Left ventricle myocardium inferior (tissue), 1 donor: ENCODE measurements at places on chromosomes 2 and 18.

- peaks cover 67% of the 10 kb centered on the region for H3K27me3 ChIP-seq
- no peak for DNase-seq
- H3K4me3 ChIP-seq = no peak overlapping the region
Measured at GRCh38 chr2:75607988-75608683, 38.4 kb upstream of the MRPL19 start.

DNA sequence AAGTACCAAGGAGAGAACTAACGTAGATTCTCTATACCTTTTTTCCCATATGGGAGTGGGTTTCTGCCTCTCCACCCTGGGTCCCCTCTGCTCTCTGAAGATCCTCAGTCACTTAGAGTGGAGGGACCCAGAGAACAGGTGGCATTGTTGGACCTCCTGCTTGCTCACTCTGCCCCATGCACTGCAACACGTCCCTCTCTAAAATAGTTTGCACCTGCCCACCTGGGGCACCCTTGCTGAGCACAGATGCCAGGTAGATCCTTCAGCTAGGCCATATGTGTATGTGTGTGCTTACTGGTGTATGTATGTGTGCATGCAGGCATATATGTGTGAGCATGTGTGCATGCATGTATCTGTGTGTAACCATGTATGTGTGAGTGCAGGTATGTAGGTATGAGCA is 2.2 kb downstream of the IL36RN start:
- no peak overlapping the region for H3K27ac ChIP-seq
- H3K27me3 ChIP-seq = peaks cover 45% of the 10 kb centered on the region
- DNase-seq = no peak
- H3K36me3 ChIP-seq = no peaks in the 10 kb centered on the region
- H3K4me3 ChIP-seq = no peak overlapping the region

DNA sequence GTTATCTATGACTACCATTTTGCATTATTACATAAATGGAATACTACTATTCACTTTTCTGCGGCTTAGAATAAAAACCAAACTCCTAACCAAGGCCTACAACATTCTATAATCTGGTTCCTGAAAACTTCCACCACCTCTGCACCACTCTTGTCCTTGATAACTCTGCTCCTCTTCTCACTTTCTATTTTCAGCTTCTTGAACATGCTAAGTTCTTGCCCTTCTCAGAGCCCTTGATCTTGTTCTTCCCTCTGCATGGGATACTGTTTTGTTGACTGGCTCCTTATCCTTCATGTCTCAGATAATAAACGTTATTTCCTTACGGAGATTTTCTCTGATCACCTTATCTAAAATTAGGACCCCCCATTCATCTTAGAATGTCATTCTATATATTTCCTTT is 65.5 kb upstream of the WDSUB1 start:
- DNase-seq = no peak
- H3K4me3 ChIP-seq = no peak overlapping the region
- H3K27ac ChIP-seq = no peak overlapping the region
- H3K4me1 ChIP-seq = peaks cover 8% of the 10 kb centered on the region
- peaks cover 54% of the 10 kb centered on the region for H3K36me3 ChIP-seq

GRCh38 chr2:197137826-197138477 is 172.6 kb downstream of the ANKRD44 start:
- no peaks in the 10 kb centered on the region for H3K4me1 ChIP-seq
- no peak overlapping the region for H3K27ac ChIP-seq
- no peak for DNase-seq
- no peaks in the 10 kb centered on the region for H3K36me3 ChIP-seq
- H3K4me3 ChIP-seq = no peak overlapping the region
- no peaks in the 10 kb centered on the region for H3K27me3 ChIP-seq

DNA sequence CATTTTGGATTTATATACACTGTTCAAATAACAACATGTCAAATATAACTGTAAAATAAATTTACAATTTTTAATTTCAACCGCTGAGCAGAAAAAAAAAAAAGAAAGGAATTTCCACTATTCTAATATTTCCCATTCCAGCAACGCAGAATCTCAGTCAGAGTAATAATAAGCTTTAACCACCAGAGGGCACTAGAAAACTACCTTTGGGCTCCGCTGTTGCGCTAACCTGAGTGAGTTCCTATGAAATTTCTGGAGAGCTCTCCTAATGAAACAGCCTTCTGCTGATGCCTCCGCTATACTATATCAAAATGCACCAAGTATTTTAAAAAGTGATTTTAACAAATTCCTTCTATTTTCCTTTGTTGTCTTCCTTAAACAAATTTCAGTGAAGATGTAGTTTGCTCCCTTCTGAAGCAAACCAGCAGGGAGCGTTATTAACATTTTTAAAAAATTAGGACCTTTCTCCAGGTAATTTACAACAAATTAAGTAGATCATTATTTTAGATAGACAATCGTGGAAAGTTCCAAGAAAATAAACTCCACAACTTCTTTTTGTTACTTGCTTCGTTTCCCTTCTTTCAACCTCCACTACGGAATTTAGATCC is 23.0 kb downstream of the ERMN start:
- no peaks in the 10 kb centered on the region for H3K36me3 ChIP-seq
- no peaks in the 10 kb centered on the region for H3K4me1 ChIP-seq
- no peak overlapping the region for H3K27ac ChIP-seq
- peaks cover 21% of the 10 kb centered on the region for H3K27me3 ChIP-seq
- DNase-seq = no peak

DNA sequence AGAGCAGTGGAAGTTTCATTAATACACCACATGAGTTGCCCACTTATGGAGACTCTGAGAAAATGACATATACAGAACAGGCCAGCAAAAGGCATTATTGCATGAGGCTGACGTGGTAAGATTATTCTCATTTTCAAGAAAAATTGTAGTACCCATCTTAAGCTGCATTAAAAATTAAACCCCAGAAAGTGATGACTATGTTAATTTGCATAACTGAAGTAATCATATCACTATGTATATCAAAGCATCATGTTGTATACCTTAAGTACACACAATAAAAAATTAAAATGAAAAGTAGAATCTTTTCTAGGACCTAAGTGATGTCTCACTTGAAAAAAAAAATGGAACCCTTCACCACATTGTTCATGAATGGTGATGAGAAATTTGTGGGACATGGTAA is 32.0 kb downstream of the DNAH6 start:
- H3K27me3 ChIP-seq = no peaks in the 10 kb centered on the region
- H3K4me1 ChIP-seq = no peaks in the 10 kb centered on the region
- no peak for DNase-seq
- H3K4me3 ChIP-seq = no peak overlapping the region
- H3K27ac ChIP-seq = no peak overlapping the region

DNA sequence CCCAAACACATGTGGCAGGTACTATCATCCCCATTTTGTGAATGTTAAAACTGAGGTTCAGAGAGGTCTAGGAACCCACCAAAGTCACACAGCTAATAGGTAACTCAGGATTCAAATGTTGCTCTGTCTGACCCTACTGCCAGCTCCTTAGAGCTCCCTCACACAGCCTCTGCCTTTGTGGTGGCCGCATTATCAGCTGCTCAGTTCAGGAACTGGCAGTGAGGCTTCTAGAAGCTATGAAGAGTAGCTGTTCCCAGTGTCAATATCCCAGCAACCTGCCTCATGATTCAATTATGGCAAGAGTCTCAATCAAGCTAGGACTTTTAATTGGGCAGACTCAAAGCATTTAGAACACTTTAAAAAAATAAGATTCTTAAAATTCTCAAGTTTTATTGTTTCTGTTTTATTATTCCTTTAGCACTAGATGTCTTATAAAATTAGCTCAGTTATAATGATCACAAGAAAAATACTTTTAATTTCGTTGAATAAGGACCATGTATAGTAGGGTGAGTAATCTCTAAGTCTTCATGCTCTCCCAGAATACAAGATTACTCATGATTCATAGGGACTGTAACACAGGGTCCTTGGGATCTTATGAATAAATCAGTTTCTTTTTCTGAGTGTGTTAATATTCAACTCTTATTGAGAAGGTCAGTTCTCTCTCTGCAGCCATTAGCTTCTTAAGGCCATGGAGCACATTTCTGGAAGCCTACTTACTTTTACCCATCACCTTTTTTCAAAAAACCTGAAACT is 342.7 kb downstream of the RND3 start:
- peaks cover 8% of the 10 kb centered on the region for H3K4me1 ChIP-seq
- no peaks in the 10 kb centered on the region for H3K27me3 ChIP-seq
- H3K36me3 ChIP-seq = no peaks in the 10 kb centered on the region
- no peak overlapping the region for H3K27ac ChIP-seq
- DNase-seq = no peak
- no peak overlapping the region for H3K4me3 ChIP-seq

DNA sequence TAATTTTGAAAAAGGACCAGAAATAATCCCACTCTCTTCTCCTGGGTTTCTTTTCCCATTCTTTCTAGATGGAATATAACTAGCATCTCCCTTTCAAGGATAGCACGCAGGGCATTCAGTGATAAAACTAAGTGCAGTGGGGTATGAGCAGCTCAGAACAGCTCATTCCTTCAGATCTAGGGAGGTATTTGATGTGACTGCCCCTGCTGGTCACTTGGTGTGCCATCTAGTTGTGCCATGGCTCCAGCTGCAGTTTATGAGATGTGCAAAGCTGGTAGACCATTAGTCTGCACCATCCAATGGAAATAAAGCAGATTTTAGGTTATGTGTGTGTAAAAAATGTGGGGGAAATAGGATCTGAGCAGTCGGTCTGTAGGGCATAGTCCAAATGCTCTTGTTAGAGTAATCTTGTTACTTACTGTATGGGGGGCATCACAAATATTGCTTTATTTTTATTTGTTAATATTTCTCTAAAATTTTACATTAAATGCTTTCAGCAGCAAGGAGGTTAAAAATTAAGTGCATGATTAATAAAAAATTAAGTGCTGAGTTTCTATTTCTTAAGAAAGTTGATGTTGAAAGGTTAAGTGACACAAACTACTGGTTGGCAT is 38.9 kb downstream of the CTAGE1 start:
- no peaks in the 10 kb centered on the region for H3K4me1 ChIP-seq
- no peak for DNase-seq
- no peak overlapping the region for H3K4me3 ChIP-seq
- no peaks in the 10 kb centered on the region for H3K36me3 ChIP-seq

DNA sequence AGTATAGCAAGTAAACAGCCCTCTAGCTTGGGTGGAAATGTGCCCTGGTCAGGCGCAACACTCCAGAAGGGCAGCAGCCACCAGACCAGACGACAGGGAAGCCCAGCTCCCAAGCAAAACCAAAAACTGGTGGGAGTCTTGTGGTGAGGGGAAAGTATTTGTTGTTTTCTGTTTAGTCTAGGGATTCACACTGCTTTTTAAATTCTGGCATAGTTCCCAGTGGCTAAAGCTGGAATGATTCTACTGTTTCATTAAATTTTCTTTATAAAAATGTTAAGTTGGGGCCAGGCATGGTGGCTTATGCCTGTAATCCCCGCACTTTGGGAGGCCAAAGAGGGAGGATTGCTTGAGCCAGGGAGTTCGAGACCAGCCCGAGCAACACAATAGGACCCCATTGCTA is 38.5 kb downstream of the MERTK start:
- no peak overlapping the region for H3K27ac ChIP-seq
- H3K4me3 ChIP-seq = no peak overlapping the region
- H3K27me3 ChIP-seq = no peaks in the 10 kb centered on the region
- no peak for DNase-seq
- no peaks in the 10 kb centered on the region for H3K4me1 ChIP-seq

GRCh38 chr2:181462033-181462432 is 4.8 kb downstream of the ITGA4 start:
- H3K27ac ChIP-seq = no peak overlapping the region
- peaks cover 16% of the 10 kb centered on the region for H3K27me3 ChIP-seq
- no peak overlapping the region for H3K4me3 ChIP-seq
- H3K4me1 ChIP-seq = peaks cover 12% of the 10 kb centered on the region
- DNase-seq = no peak
- H3K36me3 ChIP-seq = no peaks in the 10 kb centered on the region

GRCh38 chr2:109030870-109031475 is 42.0 kb upstream of the EDAR start:
- H3K4me3 ChIP-seq = peak overlapping the region; percentile 69
- no peaks in the 10 kb centered on the region for H3K36me3 ChIP-seq
- peaks cover 9% of the 10 kb centered on the region for H3K4me1 ChIP-seq
- no peak overlapping the region for H3K27ac ChIP-seq
- H3K27me3 ChIP-seq = no peaks in the 10 kb centered on the region

- no peak for DNase-seq
- H3K27me3 ChIP-seq = no peaks in the 10 kb centered on the region
- no peaks in the 10 kb centered on the region for H3K36me3 ChIP-seq
- peaks cover 50% of the 10 kb centered on the region for H3K4me1 ChIP-seq
- no peak overlapping the region for H3K4me3 ChIP-seq
Measured at GRCh38 chr2:172969609-172970008, 106.0 kb upstream of the MAP3K20 start.

- H3K27me3 ChIP-seq = no peaks in the 10 kb centered on the region
- H3K4me3 ChIP-seq = no peak overlapping the region
- H3K36me3 ChIP-seq = no peaks in the 10 kb centered on the region
Measured at GRCh38 chr2:12669036-12669435, 47.7 kb upstream of the TRIB2 start.

GRCh38 chr2:84958135-84959059 is 12.6 kb upstream of the KCMF1 start:
- no peak for DNase-seq
- no peaks in the 10 kb centered on the region for H3K36me3 ChIP-seq
- H3K4me3 ChIP-seq = no peak overlapping the region
- peaks cover 9% of the 10 kb centered on the region for H3K4me1 ChIP-seq
- H3K27me3 ChIP-seq = no peaks in the 10 kb centered on the region

- H3K4me1 ChIP-seq = peaks cover 52% of the 10 kb centered on the region
- H3K27ac ChIP-seq = no peak overlapping the region
- no peak for DNase-seq
- H3K36me3 ChIP-seq = no peaks in the 10 kb centered on the region
- no peaks in the 10 kb centered on the region for H3K27me3 ChIP-seq
- H3K4me3 ChIP-seq = no peak overlapping the region
Measured at GRCh38 chr18:63291278-63291677, 28.3 kb downstream of the BCL2 start.
